Dorsolateral prefrontal cortex (tissue), 122 donors: ENCODE measurements at places on chromosomes 3 and 15. TPM values are rescaled to one million over a fixed set of nuclear protein-coding genes. Genes with fewer than 3 reads are reported as not detected.
A peak's percentile ranks its signal among the peaks of the same experiment; 100 is the strongest.

GRCh38 chr15:35557544-35557943, 11.6 kb upstream of the DPH6 start:
- no peak for DNase-seq

- DNase-seq = no peak
Measured at GRCh38 chr3:127049393-127049792, 66.5 kb downstream of the PLXNA1 start.

IL5RA gene
- not detected for total RNA-seq

- no peak for DNase-seq
Measured at GRCh38 chr15:74549816-74550215, 8.8 kb downstream of the ARID3B start.

DNA sequence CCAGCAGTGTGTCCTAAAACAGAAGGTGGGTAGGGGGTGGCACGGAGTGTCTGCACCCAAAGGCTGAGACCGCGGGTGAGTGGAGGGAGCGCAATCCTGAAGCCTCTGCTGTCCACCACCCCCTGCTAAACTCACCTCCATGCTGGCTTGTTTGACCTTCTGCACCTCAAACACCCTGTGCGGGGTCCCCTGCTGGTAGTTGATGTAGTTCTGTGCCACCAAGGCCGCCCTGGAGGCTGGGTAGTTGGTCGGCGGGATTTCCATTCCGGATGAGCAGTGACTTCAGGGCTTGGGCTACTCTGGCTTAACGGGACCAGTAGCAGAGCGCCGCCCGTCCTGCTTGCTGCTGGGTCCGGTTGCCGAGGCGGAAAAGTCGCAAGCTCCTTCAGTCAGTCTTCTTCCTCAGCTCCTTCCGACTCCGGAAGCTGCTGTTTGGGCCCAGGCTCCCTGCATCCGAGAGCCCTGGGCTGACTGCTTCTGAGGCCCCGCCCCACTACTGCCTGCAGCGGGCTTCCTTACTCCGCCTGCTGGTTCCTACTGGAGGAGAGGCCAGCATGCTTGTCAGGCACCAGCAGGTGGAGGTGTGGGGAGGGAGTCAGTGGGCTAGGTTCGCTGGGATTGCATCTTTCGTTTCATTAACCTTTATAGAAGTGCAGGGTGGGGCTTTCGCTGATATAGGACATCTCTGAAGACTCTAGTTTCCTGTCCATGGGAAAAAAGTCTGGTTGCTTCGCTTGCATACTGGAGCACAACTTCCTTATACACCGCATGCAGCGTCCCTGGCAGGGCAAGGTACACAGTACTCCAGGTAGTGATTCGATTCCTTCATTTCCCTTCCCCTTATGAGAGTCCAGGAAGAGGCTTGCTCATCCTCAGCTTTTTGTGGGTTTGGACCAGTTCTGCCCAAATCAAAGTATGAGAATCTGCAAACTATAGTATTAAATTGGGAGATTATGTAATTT, at the start of gene LXN:
Gene LXN (minus strand): TSS at position 434 of the 962 bp plus-strand sequence. CDS start 170 bp downstream, at position 264.
- DNase-seq = peak; percentile 53

GRCh38 chr3:106860182-106860581, 517.1 kb upstream of the CCDC54 start:
- no peak for DNase-seq
